Stimulated activated CD8-positive, alpha-beta memory T cell treated with anti-CD3 and anti-CD28 coated beads, Interleukin-7, amount 100 ng/mL, for 1 hour (primary cell): ENCODE measurements at places on chromosomes 2 and 18.

- DNase-seq, result no peak
Observed at GRCh38 chr2:69716555-69717120, 25.3 kb upstream of the ANXA4 start.

GRCh38 chr2:181949047-181949446, 36.6 kb upstream of the PPP1R1C start:
- no peak for DNase-seq

GRCh38 chr2:78546843-78547242, 478.7 kb upstream of the REG3G start:
- DNase-seq, result no peak

DNA sequence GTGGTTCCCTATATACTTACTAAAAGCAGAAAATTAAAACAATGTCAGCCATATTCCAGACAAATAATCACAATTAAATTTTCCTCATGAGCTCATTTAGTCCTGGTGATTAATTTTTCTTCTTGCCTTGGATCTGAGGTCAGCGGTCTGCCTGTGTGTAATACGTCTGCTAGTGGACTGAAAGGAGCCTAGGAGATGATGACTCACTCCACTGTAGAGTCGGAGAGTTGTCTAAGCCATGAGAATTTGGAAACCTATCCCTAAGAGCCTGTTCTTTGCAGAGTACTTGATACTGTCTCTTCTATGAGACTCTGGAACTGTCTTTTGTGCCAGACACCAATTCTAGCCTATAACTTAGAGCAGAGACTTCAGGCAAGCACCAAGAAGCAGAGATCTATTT, 94.2 kb upstream of the RAB27B start:
- no peak for DNase-seq
